ENCODE measurements at places on chromosomes 11 and 22.
A peak's percentile ranks its signal among the peaks of the same experiment; 100 is the strongest.

- peaks cover under 1% of the 10 kb centered on the region for H3K4me1 ChIP-seq
- no peak overlapping the region for H3K4me3 ChIP-seq
- H3K27ac ChIP-seq: no peak overlapping the region
- H3K27me3 ChIP-seq: no peaks in the 10 kb centered on the region
- H3K36me3 ChIP-seq: peaks cover 89% of the 10 kb centered on the region
Observed at GRCh38 chr22:30021881-30022619, 58.2 kb upstream of the HORMAD2 start.

GRCh38 chr11:1150769-1151365 lies 6.9 kb upstream of the MUC5AC start:
- H3K36me3 ChIP-seq: no peaks in the 10 kb centered on the region
- peaks cover 10% of the 10 kb centered on the region for H3K4me1 ChIP-seq
- no peak for DNase-seq

GRCh38 chr11:10913075-10913474 lies 55.2 kb upstream of the ZBED5 start:
- DNase-seq: no peak
- peaks cover 4% of the 10 kb centered on the region for H3K4me1 ChIP-seq
- no peak overlapping the region for H3K4me3 ChIP-seq
- H3K27ac ChIP-seq: no peak overlapping the region

DNA sequence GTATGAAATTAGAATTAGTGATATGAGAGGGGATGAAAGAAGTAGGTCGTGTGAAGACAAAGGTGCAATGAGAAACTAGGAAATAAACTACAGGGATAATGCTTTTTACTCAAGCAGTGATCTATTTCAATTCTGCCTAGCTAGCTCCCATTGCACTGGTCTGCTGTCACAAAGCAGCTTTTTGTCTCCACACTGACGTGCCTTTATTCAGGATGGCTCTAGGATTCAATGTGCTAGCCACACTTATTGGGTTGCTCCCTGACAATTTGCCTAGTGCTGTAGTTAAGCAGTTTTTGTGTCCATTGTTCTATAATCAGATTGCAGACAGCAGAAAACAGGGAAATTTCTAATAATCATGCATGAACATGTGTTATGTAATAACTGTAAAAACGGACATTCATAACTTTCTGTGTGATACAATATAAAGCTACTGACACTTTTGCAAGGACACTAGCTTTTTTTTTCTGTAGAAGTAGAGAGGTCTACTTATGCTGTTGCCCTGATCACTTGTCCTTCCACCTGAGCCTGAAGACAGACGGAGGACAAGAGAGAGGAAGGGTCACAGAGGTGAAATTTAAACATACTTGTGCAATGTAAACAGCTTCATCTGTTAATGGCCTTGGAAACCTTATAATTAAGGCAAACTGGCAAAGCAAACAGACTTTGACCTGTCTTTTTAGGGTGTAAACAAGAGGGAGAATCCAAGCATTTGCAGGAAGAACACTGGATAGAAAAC lies 269.6 kb downstream of the LRRC4C start:
- no peak overlapping the region for H3K27ac ChIP-seq
- H3K27me3 ChIP-seq: no peaks in the 10 kb centered on the region
- no peak for DNase-seq

DNA sequence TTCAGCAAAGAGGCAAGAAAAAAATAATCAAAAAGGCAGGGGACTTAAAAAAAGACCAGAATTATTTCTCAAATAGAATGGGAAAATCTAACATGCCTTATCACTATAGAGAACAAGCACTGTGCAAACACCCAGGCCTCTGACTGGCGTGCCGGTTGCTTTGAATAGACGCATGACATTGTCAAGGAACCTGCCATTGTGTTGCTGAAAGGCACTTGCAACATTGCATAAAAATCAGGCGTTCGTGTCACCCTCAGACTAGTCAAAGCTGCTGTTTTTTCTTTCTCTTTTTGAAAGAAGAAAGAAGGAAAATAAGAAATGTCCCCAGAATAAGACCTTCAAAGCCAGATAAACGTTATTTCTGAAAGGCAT lies 549.3 kb upstream of the CADM1 start:
- no peak for DNase-seq
- H3K4me1 ChIP-seq: no peaks in the 10 kb centered on the region
- no peak overlapping the region for H3K27ac ChIP-seq
- H3K36me3 ChIP-seq: no peaks in the 10 kb centered on the region

DNA sequence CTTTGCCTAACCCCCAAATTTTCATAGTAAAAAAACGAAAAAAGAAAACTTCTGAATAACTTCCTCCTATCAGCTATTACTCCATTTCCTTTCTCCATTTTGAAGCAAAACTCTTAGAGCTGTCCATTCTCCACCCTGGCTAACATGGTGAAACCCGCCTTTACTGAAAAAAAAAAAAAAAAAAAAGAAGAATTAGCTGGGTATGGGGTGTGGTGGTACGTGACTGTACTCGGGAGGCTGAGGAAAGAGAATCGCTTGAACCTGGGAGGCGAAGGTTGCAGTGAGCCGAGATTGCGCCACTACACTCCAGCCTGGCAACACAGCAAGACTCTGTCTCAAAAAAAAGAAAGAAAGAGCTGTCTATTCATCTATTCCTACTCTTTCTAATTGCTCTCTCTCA lies 11.3 kb upstream of the NXF1 start:
- no peaks in the 10 kb centered on the region for H3K27me3 ChIP-seq
- DNase-seq: no peak
- H3K4me3 ChIP-seq: no peak overlapping the region
- no peaks in the 10 kb centered on the region for H3K4me1 ChIP-seq

- no peak for DNase-seq
- no peak overlapping the region for H3K27ac ChIP-seq
- H3K4me1 ChIP-seq: no peaks in the 10 kb centered on the region
- H3K4me3 ChIP-seq: no peak overlapping the region
- no peaks in the 10 kb centered on the region for H3K36me3 ChIP-seq
Observed at GRCh38 chr11:33116535-33116934, 44.7 kb downstream of the CSTF3 start.

GRCh38 chr11:123682696-123683410 lies 28.4 kb upstream of the SCN3B start:
- no peaks in the 10 kb centered on the region for H3K27me3 ChIP-seq
- no peak overlapping the region for H3K27ac ChIP-seq
- no peak overlapping the region for H3K4me3 ChIP-seq
- no peak for DNase-seq
- H3K4me1 ChIP-seq: no peaks in the 10 kb centered on the region

GRCh38 chr11:60786811-60787567 lies 1.9 kb downstream of the MS4A10 start:
- DNase-seq: no peak
- no peaks in the 10 kb centered on the region for H3K27me3 ChIP-seq
- no peaks in the 10 kb centered on the region for H3K4me1 ChIP-seq
- H3K27ac ChIP-seq: no peak overlapping the region
- H3K36me3 ChIP-seq: no peaks in the 10 kb centered on the region
- H3K4me3 ChIP-seq: no peak overlapping the region

GRCh38 chr11:742156-742546 lies 5.1 kb upstream of the TALDO1 start:
- no peak overlapping the region for H3K27ac ChIP-seq
- no peak overlapping the region for H3K4me3 ChIP-seq
- no peaks in the 10 kb centered on the region for H3K27me3 ChIP-seq
- no peak for DNase-seq

DNA sequence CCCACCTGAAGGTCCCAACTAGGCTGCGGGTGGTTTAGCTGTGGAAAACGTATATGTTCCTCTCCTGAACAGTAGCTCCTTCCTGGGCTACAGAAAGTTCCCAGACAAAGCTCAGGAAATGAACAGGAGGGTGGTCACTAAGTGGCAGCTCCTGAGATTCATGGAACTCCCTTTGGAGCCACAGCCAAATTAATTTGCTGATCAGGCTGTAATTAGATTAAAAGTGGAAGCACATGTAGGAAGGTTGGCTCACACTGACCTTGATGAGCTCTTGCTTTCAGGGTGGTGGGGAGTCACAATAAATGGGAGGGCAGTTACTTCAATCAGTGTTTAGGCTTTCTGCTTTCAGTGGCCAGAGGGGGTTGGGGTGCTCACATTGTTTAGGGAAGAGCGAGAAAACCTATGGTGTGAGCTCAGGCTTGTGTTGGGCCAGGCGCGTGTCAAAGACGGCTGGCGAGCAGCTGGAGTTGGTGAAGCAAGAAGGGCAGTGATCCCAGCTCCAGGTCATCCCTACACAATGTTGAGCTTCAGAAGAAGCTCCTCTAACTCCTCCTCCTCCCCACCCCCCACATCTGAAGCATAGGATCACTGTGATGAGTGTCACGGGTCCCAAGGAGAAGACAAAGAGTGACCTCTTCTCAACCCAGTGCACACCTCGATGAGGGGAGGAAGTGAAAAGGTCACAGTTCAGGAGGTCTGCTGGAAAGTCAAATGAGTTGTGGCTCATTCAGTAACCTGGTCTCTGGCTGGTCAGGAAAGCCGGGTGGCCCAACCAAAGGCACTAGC lies 42.5 kb downstream of the CLPB start:
- no peaks in the 10 kb centered on the region for H3K4me1 ChIP-seq
- no peak overlapping the region for H3K4me3 ChIP-seq
- no peaks in the 10 kb centered on the region for H3K36me3 ChIP-seq
- H3K27me3 ChIP-seq: no peaks in the 10 kb centered on the region
- no peak overlapping the region for H3K27ac ChIP-seq
- DNase-seq: no peak

DNA sequence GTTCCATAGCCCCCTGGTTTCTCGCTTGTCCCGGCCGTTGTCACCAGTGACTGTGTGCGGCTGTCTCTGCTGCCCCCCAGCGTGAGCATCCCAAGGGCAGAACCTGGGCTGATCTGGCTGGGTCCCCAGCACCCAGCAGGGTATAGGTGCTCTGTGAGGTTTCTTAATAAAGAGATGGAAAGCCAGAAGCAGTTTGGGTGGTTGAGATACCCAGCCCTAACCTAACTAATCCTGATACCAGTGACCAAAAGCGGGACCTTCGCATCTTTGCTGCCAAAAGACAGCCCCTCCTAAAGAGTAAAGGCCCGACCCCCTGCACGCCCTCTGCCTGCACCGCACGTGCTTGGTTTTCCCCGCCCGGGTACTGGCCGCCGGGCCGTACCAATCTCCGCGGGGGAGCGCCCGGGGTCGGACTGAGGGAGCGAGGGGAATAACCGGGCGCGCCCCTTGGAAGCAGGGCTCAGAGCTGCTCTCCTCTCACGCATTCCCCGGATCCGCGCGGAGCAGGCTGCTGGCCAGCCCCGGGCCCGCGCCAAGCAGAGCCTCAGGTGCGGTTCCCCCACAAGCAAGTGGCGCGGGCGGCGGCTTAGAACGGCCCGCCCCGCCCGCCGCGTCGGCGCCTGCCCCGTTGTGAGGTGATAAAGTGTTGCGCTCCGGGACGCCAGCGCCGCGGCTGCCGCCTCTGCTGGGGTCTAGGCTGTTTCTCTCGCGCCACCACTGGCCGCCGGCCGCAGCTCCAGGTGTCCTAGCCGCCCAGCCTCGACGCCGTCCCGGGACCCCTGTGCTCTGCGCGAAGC lies at the start of gene DGAT2:
TSS of gene DGAT2 (plus strand) at position 667 of the 797 bp plus-strand sequence. CDS start 214 bp downstream, outside the sequence.
- no peaks in the 10 kb centered on the region for H3K27me3 ChIP-seq
- peak within 1 kb of the TSS; percentile 52 for H3K4me3 ChIP-seq

GRCh38 chr22:45235101-45235777 lies 5.5 kb downstream of the KIAA0930 start:
- no peak overlapping the region for H3K27ac ChIP-seq
- no peak for DNase-seq
- no peaks in the 10 kb centered on the region for H3K36me3 ChIP-seq
- no peak overlapping the region for H3K4me3 ChIP-seq

DNA sequence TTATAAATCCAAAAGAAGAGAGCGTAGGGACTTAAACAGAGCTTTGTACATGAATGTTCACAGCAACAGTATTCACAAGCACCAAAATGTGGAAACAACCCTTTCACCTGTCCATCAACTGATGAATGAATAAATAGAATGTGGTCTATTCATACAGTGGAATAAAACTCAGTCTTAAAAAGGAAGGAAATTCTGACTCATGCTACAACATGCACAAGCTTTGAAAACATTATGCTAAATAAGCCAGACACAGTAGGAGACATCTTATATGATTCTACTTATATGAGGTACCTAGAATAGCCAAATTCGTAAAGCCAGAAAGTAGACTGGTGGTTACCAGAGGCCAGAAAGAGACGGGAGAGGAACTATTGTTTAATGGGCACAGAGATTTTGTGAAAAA lies 74.3 kb downstream of the SHANK2 start:
- H3K4me1 ChIP-seq: no peaks in the 10 kb centered on the region
- H3K4me3 ChIP-seq: no peak overlapping the region
- no peaks in the 10 kb centered on the region for H3K27me3 ChIP-seq
- DNase-seq: no peak

DNA sequence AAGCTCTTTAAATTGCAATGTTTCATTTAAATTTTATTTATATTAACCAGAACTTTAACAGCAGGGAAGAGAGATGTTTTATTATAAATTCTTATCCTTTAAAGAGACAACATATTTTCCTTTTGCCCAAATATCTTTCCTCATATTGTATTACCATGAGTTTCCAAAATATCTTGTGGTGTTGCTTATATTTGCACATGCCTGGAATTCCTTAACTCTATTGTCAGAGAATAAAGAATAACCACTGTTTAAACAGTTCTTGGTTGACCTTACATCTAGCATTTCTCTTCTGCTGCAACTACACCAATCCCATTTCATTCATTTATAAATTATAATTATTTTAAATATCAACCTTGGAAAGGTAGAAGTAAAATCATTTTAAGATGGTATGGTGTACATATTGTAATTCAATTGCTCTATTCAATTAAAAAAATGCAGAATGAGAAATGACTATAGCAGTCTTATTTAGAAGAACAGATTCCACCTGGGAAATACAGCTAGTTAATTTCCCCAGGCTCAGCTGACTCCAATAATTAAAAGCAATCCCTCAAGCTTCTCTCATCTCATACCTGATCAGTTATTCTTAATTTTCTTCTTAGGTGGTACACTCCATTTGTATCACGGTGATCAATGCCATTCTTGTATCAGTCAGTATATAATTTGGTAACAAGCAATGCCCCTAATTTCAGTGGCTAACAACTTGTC lies 923.3 kb downstream of the KCNA4 start:
- no peaks in the 10 kb centered on the region for H3K27me3 ChIP-seq
- H3K4me1 ChIP-seq: no peaks in the 10 kb centered on the region
- no peak for DNase-seq
- no peak overlapping the region for H3K27ac ChIP-seq

GRCh38 chr22:31122532-31123291 lies at the start of gene INPP5J:
INPP5J (plus strand) TSS chr22:31122966; CDS start chr22:31123015, 49 bp downstream.
- H3K4me1 ChIP-seq: peaks cover 14% of the 10 kb centered on the region
- H3K27ac ChIP-seq: no peak within 1 kb of the TSS
- DNase-seq: no peak
- H3K4me3 ChIP-seq: peak within 1 kb of the TSS; percentile 41
- no peaks in the 10 kb centered on the region for H3K27me3 ChIP-seq
